ENCODE measurements at places on chromosomes 12 and 14.

- DNase-seq, result peak; percentile 10
Observed at GRCh38 chr12:27635349-27635972, 60.8 kb upstream of the REP15 start.

- DNase-seq, result no peak
Observed at GRCh38 chr12:14473707-14474287, 93.9 kb downstream of the PLBD1 start.

DNA sequence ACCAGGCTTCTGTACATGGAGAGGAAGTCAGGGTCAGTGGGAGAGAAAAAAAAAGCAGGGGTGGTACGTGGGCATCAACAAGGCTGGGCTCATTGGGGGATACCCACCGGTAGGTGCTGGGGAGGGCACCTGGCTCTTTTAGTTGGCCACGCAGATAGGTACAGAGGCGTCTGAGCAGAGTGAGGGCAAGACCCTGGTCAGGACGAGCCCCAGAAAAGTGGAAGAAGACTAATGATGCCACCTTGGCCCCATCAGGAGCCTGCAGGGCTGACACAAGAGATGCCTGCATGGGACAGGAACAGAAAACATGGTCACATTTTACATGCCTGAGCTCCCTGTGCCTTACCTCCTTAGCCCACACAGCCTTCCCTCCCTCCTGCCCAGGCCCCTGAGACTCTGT, 29.7 kb downstream of the TEP1 start:
- no peak for DNase-seq

- no peak for DNase-seq
Observed at GRCh38 chr12:6708960-6709394, 8.4 kb upstream of the PIANP start.

DNA sequence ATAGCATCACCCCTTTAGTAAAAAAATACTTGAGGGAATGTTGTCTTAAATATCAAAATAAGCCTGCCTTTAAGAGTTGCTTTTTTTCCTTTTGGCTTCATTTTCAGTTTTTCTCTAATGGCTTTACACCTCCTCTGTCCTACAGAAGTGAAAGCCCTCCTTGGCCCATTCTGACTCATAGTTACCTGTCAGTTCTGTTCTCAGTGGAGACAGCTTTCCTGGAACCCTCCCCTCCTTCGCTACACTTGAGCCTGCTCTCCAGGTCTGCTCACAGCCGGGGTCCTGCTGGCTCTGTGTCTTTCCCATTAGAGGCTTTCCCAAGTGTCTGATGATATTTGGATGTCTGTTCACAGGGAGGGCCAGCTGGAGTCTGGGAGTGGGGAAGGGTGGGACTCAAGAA, 84.0 kb downstream of the PELI2 start:
- no peak for DNase-seq

DNA sequence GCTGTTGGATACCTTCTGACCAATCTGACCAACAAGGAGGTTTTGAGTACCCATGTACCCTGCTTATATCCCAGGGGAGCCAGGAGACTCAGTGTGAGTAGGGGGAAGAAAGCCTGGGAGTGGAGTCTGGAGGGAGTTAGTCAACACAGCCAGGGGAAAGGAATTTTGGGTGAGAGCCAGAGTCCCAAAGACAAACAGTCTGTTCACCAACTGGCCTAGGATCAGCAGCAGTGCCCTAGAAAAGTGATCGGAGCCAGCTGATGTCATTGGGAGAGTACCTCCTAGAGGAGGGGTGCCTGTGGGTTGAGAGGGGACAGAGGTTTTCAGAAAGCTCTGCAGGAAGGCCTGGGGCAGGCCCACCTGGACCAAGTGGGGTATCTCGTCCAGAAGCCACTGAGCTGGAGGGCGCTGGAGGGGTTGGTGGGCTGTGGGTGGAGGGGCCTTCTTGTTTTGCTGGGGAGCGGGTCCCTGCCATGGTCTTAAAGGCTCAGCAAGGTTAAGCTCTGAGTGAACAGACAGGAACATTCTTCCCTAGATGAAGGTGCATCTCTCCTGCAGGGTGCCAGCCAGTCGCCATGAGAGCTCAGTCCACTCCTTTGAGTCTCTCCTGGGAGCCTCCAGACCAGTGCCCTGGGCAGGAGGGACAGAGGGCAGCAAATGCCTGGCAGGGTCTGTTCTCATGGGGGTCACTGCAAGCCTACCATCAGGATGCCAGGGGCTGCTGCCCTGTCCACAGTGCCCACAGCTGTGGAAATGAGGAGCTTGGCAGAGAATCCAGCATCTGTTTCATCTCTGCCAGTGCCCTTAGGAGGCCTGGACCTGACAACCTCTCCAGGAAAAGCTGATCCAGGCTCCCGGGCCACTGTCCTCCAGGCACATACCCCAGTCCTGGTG, 63.6 kb downstream of the CHGA start:
- DNase-seq, result no peak

- no peak for DNase-seq
Observed at GRCh38 chr14:95530473-95531276, 4.2 kb upstream of the GLRX5 start.

- DNase-seq, result no peak
Observed at GRCh38 chr12:85630851-85631250, 205.4 kb downstream of the RASSF9 start.

GRCh38 chr12:57042695-57043094, 7.2 kb downstream of the MYO1A start:
- DNase-seq, result no peak

DNA sequence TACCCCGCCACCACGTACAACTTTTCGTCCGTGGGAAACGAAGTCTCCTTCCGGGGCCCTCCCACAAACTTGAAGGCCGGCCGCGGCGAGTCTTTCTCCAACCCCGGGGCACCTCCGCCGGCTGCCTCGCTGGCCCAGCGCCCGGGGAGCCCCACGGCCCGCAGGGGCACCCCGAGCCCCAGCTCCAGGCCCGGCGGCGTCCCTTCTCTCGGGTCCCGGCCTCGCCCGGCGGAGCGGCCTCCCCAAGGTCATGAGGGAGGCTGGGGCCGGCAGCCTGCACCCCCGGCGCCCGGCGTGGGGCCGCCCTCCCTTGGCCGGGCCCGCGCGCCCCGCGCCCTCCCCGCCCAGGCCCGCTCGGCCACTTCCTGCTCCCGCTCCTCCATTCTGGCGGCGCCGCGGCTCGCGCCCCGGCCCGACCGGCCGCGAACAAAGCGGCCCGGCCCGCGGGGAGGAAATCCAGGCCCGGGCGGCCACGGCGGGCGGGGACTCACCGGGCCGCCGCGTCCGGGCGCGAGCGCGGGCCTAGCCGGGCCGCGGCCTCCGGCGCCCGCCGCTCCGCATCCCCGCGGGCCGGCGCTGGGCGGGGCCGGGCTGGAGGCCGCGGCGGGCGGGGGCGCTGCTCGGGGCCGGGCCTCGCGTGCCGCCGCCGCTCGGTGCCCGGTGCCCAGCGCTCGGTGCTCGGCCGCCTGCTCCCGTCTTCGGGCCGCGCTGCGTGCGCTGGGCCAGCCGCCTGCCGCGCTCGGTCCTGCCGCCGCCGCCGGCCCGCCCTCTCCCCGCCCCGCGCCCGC, at the start of gene AKT1:
Gene AKT1, minus strand, starts transcription at position 756 of the 788 bp plus-strand sequence. CDS start 3,105 bp downstream, outside the sequence.
- peak; percentile 60 for DNase-seq

DNA sequence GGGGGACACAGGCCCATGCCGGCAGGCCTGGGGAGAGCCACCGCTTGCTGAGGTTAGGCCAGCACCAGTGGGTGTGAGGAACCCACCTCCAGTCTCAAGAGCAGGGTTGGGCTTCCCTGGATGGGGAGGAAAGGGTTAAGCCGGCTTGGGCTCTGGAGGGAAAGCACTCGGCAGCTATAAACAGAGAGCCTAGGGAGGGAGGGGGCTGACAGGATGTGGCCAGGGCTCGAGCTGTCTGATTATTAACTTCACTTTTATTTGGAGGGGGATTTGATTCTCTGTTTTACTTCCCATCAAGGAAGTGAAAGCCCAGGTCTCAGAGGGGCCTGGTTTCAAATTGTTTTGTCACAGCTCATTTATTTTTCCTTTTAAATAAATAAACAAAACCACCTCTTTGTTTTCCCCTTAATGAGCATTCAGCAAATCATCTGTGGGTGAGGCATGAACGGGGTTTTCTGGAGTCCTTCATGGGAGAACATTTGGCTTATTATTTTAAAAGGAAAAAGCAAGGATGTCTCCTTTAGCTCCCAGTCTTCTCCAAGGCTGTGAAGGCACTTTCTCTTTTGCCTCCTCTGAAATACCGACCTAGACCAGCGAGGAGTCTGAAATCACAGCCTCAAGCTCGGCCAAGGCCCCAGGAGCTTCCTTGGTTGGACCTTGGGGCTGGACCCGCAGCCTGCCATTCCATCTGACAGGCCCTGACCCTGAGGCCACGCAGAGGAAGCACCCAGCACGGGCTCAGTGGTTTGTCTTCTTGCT, 21.9 kb upstream of the ZFP36L1 start:
- DNase-seq, result peak; percentile 79

DNA sequence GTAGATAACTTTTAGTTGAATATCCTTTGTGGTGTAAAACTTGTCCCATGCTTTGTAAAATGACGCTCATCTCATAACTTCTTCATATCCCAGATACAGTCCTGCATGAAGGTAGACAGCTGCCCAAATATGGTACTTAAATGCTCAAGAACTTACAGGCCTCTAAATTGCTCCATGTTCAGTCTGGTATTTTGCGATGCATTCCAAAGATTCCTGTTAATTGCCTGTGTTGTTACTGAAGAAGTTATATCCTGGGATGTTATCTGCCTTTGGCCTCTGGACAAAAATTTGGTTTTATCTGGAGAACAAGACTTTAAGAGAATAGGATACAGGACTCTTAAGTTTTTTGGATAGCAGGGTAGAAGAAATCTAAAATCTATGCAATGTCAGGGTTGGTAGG, 473.0 kb downstream of the PCNX1 start:
- DNase-seq, result no peak

Data from germinal center (tissue), 1 donor.